ENCODE measurements at places on chromosomes 1 and 21.

DNA sequence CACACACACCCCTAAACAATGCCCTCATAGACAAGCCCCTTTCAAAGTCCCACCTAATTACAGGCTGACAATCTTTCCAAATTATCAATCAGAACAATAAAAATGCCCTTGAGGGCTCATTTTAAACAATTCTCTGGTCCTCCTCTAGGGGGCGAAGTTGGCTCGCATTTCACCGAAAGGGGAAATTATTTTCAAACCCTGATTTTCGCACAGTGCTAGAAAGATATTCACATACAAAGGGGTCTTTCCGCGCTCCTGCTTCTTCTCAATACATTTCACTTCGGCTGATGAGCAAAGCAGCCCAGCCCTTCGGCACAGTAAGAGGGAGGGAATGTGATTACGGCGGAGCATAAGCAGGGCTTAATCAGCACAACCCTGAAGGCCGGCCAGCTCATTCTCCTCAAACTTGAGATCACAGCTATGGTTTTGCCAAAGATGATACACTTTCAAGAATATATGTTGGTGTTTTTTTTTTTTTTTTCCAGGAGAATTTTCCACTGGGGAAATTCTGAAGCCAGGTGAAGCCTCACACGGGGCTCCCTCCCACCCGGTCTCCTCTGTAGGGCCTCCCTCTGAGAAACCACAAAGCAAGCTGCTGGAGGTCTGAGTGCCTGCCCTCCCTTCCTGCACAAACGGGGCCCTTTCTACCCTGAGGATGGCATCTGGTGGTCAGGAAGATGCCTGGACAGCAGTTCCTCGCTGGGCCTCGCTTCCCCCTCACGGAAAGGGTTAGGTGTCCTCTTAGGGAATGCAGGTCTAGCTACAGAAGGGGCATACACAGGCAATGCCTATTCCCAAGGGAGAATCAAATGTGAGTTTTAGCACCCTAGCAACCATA is 66.9 kb downstream of the GNG12 start:
- DNase-seq: peak; percentile 49

- DNase-seq: no peak
Measured at GRCh38 chr1:224223819-224224714, 41.0 kb downstream of the DEGS1 start.

- DNase-seq: no peak
Measured at GRCh38 chr1:8133657-8134430, 107.7 kb upstream of the ERRFI1 start.

DNA sequence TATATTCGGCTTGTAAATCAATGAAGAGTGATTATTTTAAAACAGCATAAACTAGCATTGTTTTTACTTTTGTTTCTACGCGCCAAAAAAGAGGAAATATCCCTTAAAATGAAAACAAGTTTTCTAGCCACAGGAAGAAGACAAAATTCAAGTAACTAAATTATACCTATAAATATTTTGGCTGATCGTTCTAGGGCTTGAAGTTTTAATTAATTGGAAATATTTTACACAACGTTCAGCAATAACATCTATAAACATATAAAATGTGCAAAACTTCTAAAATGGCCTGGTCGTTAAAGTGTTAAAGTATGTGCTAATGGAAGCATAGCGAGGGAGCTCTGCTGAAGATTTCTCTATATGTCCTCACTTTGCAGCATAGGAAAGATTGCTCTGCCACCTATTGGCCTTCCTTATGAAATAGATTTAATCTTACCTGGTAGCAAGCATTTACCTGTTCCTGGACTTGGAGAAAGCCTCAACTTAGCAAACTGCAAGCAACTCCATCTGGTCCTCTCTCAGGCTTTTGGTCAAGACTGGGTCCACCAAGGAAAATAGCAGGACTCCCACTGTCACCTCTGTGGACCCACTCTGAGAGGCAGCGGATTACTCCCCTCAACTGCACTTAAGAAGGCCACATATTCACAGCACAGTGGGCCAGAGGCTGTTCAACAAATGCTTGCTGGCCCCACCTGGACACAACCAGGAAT is 351.3 kb upstream of the RUNX1 start:
- DNase-seq: peak; percentile 20

- no peak for DNase-seq
Measured at GRCh38 chr1:112729909-112730308, 14.8 kb upstream of the PPM1J start.

- no peak for DNase-seq
Measured at GRCh38 chr1:215192306-215192705, 109.8 kb downstream of the KCNK2 start.

GRCh38 chr21:43207868-43208267 is 39.1 kb downstream of the CRYAA start:
- DNase-seq: no peak

DNA sequence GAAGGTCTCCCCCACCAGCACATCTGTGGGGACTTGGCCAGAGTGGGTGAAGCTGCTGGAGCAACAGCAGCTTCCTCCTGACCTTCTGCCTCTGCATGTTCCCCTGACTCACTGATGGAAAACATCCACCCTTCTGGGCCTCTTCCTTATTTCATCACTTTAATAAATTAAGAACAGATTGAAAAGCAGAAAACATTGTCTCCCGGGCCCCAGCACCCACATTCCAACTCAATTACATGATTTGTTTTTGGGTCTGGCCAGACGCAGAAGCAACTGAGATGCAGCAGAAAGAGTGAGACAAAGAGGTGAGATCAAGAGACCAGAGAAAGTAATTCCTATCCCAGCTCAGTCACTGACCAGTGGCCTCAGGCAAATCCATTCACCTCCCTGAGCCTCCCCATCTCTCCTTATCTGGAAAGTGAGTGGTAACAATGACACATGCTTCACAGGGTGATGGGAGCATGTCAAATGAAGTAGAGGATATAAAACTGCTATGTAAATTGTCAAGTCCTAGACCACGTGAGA is 157.1 kb downstream of the ELAVL4 start:
- DNase-seq: no peak

DNA sequence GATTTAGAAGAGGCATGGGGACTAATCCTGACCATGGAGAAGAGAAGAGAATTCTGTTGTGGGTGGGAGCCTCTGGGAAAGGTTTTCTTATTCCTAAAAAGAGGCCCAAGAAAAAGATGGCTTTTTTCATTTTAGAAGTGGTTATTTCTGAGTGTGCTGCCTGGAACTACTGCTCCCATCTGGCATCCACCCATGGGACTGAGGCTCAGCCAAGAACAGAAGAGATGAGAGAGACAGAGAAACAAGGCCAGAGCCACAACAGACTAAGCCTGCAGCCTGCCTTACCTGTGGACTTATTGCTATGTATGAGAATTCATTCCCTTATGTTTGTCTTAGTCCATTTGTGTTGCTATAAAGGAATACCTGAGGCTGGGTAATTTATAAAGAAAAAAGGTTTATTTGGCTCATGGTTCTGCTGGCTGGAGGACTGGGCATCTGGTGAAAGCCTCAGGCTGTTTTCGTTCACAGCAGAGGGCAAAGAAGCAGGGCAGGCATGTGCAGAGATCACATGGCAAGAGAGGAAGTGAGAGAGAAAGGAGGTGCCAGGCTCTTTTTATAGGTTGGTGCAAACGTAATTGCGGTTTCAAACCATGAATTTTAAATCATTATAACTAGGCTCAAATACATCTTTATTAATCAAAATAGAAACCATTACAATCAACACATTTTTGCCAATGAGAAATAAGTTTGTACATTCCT is 57.5 kb upstream of the PRDM2 start:
- DNase-seq: no peak

DNA sequence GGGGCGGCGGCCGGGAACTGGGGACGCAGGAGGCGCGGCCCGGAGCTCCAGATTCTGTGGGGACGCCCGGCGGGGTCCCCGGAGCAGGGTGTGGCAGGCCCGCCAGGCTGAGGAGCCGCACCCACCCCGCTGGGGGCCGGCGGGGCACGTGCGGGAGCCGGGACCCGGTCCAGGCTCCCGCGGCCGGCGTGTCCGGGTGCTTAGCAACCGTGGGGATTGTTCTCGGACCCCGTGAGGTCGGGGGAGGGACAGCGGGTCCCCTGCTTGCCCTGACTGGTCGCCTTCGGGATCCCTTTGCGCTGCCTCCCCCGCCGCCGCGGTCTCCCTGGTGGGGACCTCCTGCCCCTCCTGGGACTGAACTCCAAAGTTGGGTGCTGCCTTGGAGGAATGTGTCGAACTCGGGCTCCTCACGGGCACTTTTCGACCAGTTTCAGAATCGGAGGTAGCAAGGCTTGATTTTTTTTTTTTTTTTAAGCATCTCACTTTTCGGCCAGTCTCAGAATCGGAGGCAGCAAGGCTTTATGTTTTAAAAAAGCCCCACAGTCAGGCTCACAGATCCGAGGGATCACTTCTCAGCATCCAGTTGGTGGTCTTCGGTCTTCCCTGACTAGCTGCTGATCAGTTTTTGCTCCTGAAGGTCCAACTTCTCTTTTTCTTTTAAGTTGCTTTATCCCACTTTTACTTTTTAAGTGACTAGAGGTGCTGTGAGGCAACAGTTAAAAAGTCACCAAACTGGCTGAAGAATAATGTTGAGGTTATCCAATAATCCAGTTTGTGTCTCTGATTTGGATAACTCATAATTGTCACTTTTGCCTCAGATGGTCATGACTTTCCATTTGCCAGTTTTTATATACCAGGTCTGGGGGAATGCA is 648 bp downstream of the FAM76A start:
- peak; percentile 32 for DNase-seq

DNA sequence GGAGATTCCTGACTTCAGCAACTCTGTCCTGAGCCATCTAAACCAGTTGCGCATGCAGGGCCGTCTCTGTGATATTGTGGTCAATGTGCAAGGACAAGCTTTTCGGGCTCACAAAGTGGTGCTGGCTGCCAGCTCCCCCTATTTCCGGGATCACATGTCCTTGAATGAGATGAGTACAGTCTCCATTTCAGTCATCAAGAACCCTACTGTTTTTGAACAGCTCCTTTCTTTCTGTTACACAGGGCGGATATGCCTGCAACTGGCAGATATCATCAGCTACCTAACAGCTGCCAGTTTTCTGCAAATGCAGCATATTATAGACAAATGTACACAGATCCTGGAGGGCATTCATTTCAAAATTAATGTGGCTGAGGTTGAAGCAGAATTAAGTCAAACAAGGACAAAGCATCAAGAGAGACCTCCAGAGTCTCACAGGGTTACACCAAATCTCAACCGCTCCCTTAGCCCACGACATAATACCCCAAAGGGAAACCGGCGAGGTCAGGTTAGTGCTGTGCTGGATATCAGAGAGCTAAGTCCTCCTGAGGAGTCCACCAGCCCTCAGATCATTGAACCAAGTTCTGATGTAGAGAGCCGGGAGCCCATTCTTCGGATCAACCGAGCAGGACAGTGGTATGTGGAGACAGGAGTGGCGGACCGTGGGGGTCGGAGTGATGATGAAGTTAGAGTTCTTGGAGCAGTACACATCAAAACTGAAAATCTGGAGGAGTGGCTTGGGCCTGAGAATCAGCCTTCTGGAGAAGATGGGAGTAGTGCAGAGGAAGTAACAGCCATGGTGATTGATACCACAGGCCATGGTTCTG is 2.3 kb downstream of the ZBTB37 start:
- DNase-seq: no peak

GRCh38 chr1:10709646-10710045 is 86.8 kb downstream of the CASZ1 start:
- no peak for DNase-seq

GRCh38 chr1:234782791-234783190 is 172.8 kb upstream of the IRF2BP2 start:
- DNase-seq: no peak

GRCh38 chr1:222653178-222653827 is 35.4 kb downstream of the MIA3 start:
- DNase-seq: peak; percentile 10

DNA sequence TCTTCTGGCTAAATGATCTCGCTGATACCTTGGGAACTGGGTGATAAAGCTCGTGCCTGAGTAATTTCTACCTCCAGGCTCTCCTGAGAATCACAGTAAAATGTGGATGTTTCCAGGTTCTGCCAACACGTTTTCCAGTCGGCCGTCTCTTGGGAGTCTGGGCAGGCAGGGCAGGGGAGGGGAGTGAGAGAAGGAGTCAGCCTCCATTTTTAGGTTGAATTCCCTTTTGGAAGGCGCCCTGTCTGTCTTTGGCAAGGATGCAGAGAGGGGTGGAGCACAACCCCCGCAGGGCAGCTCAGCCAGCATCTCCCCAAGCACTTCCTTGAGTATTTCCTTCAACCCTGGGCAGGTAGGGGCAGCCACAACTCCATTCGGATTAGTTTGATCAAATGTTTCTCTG is 15.5 kb upstream of the ACTRT2 start:
- DNase-seq: no peak

DNA sequence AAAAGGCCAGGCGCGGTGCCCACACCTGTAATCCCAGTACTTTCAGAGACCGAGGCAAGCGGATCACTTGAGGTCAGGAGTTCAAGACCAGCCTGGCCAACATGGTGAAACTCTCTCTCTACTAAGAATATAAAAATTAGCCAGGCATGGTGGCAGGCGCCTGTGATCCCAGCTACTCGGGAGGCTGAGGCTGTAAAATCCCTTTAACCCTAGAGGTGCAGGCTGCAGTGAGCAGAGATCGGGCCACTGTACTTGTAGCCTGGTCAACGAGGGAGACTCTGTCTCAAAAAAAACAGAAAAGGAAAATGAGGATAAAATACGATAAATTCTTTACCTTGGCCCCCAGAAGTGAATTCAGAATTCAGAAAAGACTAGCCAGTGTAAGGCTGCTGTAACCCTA is 1.6 kb downstream of the TMEM50B start:
- no peak for DNase-seq

DNA sequence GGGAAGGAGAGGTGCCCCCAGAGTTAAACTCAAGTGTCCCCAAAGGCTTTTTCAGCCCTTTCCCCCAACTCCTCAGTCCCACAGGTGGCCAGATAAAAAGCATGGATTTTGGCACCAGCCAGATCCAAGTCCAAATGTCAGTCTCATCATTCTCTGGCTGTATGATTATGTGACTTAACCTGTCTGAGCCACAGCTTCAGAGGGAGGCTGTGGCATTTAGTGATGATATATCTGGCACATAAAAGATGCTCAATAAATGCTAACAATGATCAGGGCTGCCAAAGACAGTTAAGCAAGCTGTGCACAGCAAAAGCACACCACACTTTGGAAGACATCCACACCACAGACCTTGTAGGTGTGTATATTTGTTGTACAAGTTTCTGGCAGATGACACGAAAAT is 5.6 kb upstream of the PADI3 start:
- DNase-seq: no peak

- no peak for DNase-seq
Measured at GRCh38 chr1:36522461-36523229, 39.9 kb upstream of the CSF3R start.

- DNase-seq: no peak
Measured at GRCh38 chr1:53715478-53715877, 23.5 kb downstream of the GLIS1 start.

Measured in stimulated activated CD4-positive, alpha-beta T cell treated with anti-CD3 and anti-CD28 coated beads, Interleukin-2, amount 100 ng/mL, for 48 hours (primary cell).